T47D (cell line): ENCODE measurements at places on chromosomes 3 and 15.
A peak's percentile ranks its signal among the peaks of the same experiment; 100 is the strongest.

DNA sequence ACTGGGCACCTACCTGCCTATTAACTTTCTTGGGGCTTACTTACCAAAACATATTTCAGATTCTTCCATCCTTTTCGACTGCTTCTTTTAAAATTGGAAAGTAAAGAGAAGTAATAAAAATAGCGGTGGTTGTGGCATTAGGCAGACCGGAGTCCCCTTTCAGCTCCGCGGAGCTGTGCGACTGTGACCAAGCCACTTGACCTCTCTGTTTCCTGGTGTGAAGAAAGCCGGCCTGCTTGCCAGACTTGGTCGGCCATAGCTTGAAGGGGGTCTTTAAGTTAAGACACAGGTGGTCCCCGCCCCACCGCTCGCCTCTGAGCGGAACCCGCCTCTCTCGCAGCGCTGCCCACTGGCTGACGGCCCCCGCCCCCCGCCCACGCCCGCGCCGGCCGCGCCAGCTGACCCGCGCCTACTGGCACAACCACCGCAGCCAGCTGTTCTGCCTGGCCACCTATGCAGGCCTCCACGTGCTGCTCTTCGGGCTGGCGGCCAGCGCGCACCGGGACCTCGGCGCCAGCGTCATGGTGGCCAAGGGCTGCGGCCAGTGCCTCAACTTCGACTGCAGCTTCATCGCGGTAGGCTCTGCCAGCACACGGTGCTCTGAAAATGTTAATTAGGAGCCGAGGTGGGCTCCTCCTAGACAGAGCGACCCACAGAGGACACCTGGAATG lies 18.3 kb downstream of the NOX5 start:
- no peak for DNase-seq

DNA sequence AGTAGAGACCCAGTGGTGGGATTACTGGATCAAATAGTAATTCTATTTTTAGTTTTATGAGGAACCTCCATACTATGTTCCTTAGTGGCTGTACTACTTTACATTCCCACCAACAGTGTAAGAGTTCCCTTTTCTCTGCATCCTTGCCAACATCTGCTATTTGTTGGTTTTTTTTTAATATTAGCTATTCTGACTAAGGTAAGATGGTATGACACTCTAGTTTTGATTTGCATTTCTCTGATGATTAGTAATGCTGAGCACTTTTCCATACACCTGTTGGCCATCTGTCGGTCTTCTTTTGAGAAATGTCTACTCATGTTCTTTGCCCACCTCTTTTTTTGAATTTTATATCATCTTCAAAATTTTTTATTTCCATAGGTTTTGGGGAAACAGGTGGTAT lies 34.2 kb upstream of the RAP2B start:
- no peak for DNase-seq

DNA sequence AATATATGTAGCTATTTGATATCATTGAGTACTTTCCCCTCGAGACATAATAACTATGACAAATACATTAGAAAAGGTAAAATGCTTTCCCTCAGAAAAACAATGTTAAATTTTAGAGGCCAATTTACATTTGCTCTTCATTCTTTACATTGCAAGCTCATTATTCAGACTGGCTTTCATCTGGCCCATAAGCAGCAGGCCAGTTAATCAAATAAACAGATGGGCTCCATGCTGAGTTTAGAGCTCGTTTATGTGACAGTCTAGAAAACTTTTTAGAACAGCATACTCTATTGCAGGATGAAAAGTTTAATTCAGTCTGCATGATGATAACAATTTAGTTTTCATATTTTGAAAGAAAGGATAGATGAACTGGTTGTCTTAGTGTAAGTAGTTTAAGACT lies 150.6 kb downstream of the DUT start:
- no peak for DNase-seq

DNA sequence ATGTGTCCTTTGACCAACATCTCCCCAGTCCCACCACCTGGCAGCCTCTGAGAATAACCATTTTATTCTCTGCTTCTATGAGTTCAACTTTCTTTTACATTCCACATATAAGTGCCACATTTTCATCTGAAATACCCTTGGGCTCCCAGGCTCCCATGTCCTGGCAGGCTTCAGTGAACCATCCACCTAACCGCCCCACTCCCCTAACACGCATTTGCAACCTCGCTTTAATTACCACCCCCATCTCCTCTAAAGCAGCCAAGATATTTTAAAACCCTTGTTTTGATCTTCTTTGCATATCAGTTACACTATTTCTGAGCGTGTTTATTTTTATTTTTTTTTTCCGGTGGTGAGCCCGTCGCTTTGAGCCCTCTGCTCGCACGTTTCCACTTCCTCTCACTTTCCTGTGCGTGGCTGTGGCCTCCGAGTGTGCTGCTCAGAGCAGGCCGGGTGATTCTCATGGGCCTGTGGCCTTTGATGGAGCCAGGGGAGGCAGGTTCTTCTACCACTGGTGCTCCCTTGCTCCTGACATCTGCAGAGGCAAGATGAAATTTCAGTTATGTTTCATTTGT lies 195.4 kb upstream of the LPP start:
- DNase-seq = no peak

DNA sequence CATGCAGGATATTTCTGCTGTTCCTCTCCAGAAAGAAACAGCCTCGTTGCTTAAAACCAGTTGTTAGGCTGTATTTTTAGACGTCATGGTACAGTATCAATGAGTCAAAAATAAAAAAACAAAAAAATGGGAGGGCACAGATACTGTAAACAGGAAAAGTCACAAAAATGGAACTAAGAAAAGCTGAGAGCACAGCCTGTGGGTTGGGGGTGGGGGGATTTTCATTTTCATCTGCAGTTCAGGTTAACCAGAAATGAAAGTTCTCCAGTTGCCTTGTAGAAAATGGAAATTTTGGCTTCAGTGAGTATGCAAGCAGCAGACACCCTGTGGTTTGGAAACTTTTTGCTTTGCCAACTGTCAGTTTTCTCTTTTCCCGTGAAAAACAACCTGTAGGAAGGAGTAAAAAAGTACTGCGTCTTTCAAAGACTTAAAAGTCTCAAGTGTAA lies 59.0 kb downstream of the FRMD4B start:
- DNase-seq = no peak

DNA sequence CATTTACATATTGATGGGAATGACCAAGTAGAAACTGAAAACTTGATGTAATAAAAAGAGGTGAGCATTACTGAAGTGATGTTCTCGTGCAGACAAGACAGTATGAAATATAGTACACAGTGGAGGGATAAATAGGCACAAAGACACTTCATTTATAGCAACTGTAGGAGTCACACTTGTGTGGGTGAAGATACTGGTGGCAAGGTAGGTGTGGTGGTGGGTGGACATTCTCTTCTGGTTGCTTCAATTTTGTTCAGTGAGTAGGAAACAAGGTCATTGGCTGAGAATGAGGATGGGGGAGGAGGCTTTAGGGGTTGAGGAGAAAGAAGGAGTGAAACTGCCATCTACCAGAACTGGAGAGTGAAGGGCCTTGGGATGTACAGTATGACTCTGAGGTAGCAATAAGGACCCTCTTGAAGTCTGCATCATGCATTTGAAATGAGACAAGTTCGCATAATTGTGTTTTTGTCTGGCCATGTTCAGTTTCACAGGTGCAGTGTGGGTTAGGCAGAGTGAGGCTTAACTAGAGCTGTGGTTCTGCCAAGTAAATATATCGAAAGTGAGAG lies 6.6 kb downstream of the CPNE9 start:
- no peak for DNase-seq

DNA sequence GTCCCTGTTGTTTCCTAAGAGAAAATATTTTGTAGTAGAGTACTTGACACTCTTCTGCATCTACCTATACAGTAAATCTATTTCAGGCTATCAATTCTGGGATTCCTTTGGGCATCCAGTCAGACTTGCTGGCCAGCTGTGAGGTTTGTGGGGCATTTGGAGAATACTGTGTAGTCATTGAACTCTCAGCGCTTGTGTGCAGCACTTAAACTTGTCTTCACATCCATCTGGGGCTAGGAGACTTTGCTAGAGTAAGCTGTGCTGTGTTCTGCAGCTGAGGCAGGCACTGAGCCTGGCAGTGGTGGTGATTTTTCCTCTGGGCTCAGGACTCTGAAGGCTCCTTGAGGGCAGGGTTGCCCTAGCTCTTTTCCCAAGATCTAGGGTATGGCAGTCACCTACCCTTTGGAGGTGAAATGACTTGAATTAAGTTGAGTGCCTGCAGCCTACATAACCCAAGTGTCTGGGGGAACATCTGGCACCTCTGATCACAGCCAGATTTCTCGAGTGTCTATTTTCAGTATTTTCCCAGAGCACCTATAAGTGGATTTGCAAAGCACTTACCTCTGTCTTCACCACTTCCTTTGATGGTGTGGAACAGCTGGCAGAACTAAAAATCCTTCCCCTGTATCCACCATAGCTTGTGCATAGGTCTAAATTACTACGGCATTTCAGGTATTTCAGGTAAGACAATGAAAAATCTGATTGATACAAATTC lies 19.3 kb downstream of the CLSTN2 start:
- DNase-seq = no peak

GRCh38 chr15:96409215-96410138 lies 79.0 kb downstream of the NR2F2 start:
- DNase-seq = no peak

- DNase-seq = no peak
Observed at GRCh38 chr3:24048843-24049242, 103.8 kb downstream of the NR1D2 start.

- DNase-seq = no peak
Observed at GRCh38 chr3:70829092-70829491, 516.7 kb upstream of the MDFIC2 start.

GRCh38 chr15:60592371-60593169 lies 113.6 kb upstream of the ICE2 start:
- DNase-seq = peak; percentile 43

- DNase-seq = no peak
Observed at GRCh38 chr3:16618721-16619120, 13.5 kb upstream of the DAZL start.

DNA sequence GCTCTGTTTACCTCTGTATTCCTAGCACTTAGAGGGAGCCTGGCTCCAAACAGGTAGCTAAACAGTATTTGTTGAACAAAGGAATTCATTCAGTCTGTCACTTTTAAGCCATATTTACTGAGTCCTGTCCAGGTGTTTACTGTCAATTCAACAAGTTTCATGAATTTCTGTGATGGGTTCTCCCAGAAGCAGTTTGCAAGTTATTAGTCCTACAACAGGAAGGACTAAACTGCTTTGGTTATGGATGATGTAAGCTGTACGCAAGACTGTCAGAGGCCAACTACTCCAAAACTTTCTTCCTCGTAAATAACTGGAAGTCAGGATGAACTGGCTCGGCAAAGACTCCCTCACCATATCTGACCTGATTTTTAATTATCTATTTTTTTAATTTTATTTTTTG lies 25.1 kb downstream of the STIMATE start:
- DNase-seq = peak; percentile 37

DNA sequence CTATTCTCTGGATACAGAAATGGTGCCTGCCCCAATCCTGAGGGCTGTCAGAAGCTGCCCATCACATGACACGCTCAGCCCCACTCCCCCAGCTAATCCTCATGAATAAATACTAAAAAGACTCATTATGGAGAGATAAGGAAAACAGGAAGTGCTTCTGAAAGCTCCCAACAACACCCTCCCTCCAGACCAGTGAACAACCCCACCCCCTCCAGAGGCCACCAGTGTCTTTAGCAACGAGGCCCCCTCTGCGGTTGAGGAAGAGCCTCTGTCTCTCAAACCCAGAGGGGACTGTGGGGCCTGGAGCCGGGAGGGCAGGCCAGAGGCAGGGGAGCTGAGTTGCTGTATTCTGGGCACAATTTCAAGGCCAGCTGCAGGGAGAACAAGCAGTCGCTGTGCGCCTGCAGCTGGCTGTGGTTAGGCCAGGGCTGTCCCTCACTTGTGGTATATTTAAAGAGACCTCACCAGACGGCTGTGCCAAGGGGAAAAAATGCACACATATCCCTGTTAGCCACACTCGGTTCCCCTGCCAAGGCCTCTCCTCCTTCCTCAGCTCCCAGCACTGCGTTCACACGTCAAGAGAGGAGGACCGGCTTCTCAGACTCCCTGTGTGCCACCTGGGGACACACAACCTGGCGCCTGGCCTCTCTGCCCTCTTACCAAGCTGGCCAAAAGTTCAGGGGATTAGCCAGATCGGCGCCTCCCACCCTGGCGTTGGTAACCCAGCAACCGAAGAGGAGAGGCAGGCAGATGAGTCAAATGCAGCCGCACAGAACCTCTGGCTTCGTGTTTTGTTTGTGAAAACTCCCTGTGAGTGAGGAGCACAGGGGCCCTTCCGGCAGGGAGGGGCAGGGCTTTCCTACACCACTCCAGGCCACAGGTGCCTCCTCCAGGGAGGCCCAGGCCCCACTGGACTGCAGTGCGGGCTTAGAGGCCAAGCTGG lies 101.2 kb upstream of the ETV5 start:
- no peak for DNase-seq

DNA sequence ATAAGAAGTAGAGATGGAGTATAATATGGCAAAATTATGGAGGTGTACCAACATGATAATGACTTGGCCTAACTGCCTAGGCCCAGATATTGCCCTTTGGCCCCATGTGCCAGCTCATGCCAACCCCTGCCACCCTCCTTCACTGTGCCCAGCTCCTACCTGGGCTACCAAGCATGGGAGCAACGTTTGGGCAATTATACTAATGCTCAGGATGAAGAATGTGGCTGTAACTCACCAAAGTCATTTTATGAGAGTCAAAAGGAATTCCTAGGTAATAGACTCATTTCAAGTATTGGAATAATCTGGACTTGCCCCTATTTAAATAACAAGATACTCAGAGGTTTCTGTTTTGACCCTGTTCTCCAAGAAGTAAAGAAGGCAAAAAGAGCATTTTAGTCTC lies 240.2 kb upstream of the IL12A start:
- no peak for DNase-seq

- DNase-seq = no peak
Observed at GRCh38 chr3:150030841-150031240, 60.1 kb upstream of the PFN2 start.

GRCh38 chr15:33396475-33396874 lies 85.7 kb downstream of the RYR3 start:
- no peak for DNase-seq

- DNase-seq = peak; percentile 5
Observed at GRCh38 chr3:48299746-48300712, 33.4 kb downstream of the SPINK8 start.

GRCh38 chr3:104150724-104151123 lies 1216.0 kb upstream of the ALCAM start:
- no peak for DNase-seq

DNA sequence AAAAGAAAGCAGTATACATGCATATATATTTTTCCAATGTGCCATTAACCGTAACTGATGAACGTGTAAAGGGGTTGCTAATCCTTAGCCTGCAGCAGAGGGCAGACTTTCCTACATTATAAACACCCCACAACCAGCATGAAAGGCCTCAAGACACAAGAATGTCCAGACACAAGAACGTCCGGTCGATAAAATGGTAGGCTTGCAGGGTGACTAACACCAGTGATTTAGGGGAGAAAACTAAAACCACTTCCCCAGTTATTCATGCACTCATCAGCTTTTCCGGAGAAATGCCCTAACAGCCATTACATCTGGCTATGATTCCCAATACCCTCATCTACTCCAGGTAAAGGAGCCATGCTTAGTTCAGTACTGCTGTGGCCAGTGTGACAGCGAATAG lies 57.4 kb downstream of the LRTM1 start:
- peak; percentile 23 for DNase-seq
